ENCODE measurements at places on chromosomes 6 and 20.

DNA sequence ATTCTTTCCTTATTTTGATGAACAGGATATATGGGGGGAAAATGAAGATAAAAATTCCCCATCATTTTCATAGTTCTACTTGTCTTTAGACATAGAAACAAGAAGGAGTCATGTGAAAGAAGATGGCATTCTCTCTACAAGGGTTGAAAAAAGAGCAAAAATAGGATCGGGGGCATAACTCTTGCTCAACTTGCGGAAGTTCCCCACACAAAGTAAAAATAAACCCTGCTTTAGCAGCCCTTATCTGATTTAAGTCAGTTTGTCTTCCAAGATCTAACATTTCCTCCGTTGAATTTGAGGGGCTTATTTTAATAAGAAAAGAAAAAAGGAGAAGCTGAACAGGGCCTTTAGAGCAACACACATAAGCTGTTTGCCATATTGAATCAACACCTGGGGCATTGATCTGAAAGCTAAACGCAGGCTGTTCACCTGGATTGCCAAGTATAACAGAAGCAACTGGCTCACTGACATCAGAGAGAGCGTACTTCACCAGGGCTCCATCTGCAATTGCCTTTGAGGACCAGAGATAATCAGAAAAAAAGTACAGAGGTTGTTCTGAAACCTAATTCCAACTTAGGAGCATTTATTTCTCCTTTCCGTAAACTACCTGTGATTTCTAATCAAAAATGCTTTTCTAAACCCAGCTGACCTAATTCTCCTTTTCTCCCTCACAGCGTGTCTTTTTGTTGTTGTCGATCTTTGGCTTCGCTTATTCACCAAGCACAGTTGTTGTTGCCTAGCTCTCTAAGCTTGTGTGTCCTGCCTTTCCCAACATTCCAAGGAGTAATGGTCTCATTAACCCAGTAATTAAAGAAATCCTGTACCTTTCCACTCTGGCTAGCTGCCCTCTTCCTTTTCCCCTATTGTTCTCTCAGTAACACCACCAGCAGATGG lies 568.0 kb downstream of the KIF16B start:
- no peak for DNase-seq

DNA sequence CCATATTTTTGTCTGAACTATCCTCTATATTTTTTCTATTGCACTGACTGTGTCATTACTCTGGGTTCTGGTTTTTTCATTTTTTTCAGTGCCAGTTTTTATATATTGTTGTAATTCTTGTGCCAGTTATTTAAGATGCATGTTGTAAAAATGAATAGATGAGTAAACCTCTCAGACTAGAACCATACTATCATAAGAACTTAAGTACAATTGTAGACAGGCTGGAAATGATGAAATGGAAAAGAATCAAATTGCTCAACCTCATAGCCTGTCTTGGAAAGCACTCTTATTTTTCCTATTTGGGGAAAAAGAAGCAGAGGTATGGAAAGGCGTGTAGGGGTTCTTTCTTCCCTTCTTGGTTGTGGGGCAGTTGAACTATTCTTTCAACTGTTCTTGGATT lies 30.2 kb downstream of the PANK2 start:
- no peak for DNase-seq

DNA sequence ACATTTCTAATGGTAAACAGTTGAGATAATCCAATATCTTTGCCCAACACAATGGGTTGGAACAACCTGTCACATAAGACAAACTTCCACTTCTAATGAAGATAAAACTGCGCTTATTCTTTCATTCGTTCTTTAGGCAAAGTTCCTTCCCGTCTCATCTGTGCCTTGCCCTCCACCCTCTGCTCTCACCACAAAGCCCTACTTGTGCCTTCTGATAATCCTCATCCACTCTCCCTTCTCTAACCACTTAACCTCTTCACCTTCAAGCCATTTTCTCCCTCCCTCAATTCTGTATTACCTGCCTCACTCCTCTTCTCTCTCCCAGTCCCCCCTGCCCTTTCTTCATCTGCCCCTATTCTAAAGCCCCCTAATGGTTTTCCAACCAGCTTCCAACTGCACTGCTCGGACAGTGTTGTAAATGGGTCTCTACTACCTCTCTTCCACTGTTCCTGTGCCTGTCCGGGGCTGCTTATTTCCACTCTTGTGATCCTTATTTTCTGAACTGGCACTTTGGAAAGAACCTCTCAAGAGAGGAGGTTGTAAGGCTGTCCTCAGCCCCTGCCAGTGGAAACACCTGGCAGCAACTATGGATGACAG lies 62.9 kb upstream of the MYB start:
- DNase-seq, result no peak

DNA sequence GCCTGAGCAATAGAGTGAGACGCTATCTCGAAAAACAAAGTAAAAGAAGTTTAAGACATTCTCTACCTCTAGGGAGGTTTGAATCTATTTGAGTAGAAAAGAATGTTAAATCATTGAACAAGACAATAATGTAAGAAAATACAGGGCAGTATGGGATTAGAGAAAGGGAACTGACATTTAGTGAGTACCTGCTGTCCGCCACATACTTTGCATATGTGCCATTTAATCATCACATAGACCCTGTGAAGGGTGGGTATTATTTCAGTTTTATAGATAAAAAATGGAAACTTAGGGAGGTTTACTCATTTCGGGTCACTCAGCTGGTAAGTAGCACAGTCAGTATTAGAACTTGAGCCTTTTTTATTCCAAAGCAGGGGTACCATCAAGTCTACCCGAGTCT lies 31.4 kb downstream of the STK4 start:
- no peak for DNase-seq

- no peak for DNase-seq
These were observed 98.8 kb downstream of the SASH1 start for GRCh38 chr6:148441454-148441911.

GRCh38 chr6:73639040-73639439 lies 14.8 kb downstream of the SLC17A5 start:
- no peak for DNase-seq

- no peak for DNase-seq
These were observed 32.8 kb upstream of the HBS1L start for GRCh38 chr6:135087403-135087802.

- no peak for DNase-seq
These were observed 503.7 kb upstream of the IRAK1BP1 start for GRCh38 chr6:78363688-78364087.

- DNase-seq, result no peak
These were observed 46.0 kb downstream of the PCNA start for GRCh38 chr20:5073660-5074231.

DNA sequence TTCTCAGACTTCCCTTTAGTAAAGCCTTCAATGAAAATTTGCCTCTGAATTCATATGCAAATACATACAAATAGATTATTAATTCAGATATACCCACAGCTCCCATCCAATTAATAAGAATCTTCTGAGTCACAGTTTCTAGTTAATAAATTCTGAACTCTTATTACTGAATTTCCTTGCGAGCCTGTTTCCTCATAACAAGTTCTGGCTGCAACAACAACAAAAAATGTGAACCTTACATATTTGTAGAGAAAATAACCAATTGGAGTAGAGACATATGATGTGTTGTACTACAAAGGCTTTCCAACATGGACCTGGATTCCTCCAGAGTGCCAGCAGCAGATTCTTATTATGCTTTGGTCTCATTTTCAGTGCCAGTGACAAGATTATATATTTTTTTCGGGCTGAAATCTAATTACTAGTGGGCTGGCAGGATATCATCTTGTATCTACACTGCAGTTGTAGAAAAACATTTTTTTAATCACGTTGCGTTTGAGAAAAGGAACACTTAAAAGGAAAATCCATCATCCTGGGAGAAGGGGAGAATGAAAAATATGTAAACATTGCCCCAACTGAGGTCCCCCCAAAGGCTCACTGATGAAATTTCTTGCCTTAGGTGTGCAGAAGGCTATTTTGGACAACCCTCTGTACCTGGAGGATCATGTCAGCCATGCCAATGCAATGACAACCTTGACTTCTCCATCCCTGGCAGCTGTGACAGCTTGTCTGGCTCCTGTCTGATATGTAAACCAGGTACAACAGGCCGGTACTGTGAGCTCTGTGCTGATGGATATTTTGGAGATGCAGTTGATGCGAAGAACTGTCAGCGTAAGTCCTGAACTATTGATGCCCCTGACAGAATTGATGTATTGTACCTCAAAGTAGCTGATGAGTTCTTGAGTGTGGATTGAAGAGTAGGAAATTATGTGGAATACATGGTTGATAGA lies 404.6 kb downstream of the LAMA2 start:
- no peak for DNase-seq

GRCh38 chr6:42136508-42137193 lies 5.8 kb downstream of the C6orf132 start:
- no peak for DNase-seq

- peak; percentile 21 for DNase-seq
These were observed 43.8 kb downstream of the MDFI start for GRCh38 chr6:41682056-41682477.

DNA sequence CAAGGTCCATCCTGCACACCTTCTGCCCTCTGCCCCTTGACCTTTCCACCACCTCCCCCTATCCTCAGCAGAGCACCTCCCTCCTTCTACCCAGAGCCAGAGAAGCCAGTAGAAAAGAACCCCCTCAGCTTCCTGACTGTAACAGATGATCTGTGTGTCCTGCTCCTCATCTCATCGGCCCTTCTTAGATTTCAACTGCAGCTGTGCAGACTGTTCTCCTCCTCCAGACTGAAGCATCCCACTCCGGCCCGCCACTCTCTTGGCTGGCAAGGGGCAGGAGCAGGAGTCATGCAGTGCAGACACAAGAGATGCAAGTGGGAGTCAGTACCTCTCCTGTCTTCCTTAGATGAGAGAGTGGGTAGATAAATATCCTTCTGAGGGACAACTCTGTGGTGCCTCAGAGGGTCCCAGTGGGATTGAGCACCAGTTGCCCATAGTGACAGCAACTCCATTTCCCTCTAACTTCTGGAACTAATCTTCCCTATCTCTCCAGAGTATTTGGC lies 163.5 kb upstream of the MLN start:
- no peak for DNase-seq

DNA sequence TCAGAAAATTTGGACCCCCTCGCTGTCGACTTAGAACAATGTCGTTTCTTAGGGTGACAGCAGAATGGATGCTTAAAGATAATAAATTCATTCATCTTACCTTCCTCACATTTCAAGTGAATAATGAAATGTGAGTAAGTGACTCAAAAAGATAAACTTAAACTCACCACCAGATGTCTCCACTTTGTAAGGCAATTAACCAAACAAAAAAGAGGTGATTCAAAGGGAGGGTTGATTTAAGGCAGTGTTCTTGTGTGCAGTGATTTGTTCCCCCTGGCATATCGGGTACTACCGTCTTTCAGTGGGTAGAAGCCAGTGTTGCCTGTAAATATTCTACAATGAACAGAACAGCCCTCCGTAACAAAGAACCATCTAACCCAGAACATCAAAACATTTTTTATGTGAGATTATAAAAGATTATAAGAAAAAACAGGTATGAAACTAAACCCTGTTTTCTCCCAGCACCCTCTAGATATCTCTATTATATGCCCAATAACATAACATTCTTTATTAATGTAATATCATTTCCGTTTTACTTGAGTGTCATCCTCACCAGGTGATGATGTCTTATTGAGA lies 589.7 kb downstream of the CBLN4 start:
- DNase-seq, result no peak

DNA sequence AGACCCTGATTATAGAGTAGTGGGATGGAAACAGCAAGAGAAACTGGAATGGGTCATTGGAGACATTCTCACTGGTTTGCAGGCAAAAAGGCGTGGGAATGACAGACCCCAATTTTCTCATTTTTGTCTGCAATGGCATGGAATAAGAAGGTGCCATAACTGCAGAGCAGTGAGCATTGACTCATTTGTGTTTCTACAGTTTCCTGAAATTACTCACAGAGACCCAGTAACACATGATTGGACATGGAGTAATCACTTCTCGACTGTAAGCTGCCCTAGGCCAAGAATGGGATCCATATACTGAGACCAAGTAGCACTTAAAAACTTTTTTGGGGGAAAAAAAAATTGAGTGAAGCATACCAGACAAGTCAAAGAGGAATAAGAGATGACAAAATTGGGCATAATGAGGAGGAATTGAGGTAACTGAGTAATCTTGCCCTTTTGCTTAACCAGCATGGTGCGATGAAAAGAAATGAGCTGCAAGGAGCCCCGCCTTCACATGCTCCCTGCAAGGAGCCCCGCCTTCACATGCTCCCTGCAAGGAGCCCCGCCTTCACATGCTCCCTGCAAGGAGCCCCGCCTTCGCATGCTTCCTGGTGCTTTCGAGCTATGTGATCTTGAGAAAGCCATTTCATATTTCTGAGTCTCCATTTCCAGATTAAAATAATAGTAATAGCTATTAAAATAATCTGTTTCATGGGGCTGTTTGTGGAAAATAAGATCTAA lies 44.1 kb downstream of the NHSL1 start:
- DNase-seq, result no peak
